Dermis microvascular lymphatic vessel endothelial cell (primary cell): ENCODE measurements at places on chromosomes 5 and 9. TPM values are rescaled to one million over a fixed set of nuclear protein-coding genes. Genes with fewer than 3 reads are reported as not detected.

DBH gene
- not detected in 2 replicates for total RNA-seq

PRR16 gene
- total RNA-seq = not detected in 2 replicates

BSPRY gene
- total RNA-seq = not detected in 2 replicates

ESM1 gene
- total RNA-seq = 69.5 and 73.0 TPM in 2 replicates

SUSD3 gene
- total RNA-seq = not detected in 2 replicates

SLC34A3 gene
- total RNA-seq = not detected in 2 replicates

CCL28 gene
- 1.2 and 2.1 TPM in 2 replicates for total RNA-seq

EIF4E1B gene
- total RNA-seq = under 0.01 TPM in 1 of 2 replicates, not detected in the other

SCGB3A2 gene
- not detected in 2 replicates for total RNA-seq

IPPK gene
- 15.4 and 17.6 TPM in 2 replicates for total RNA-seq

BARX1 gene
- total RNA-seq = not detected in 2 replicates

FREM1 gene
- under 0.01 TPM in 2 replicates for total RNA-seq

ALDH1A1 gene
- total RNA-seq = 738 and 2,886 TPM in 2 replicates

HACD4 gene
- 0.25 and 0.26 TPM in 2 replicates for total RNA-seq

ANKRD33B gene
- 2.1 TPM in 2 replicates for total RNA-seq

ADAMTS12 gene
- total RNA-seq = 1.2 and 5.2 TPM in 2 replicates

SPINK4 gene
- not detected in 2 replicates for total RNA-seq

GGTA1 gene
- 4.9 and 13.4 TPM in 2 replicates for total RNA-seq

PTGS1 gene
- 1.0 and 1.8 TPM in 2 replicates for total RNA-seq

ARID3C gene
- 0.25 TPM in 1 of 2 replicates, not detected in the other for total RNA-seq

FGFR4 gene
- 2.4 and 4.2 TPM in 2 replicates for total RNA-seq

FBP1 gene
- total RNA-seq = 0.51 and 0.64 TPM in 2 replicates

TUSC1 gene
- 7.6 and 11.5 TPM in 2 replicates for total RNA-seq

GABRP gene
- total RNA-seq = 1.1 and 1.2 TPM in 2 replicates

NINJ1 gene
- 26.4 and 53.5 TPM in 2 replicates for total RNA-seq

SEMA5A gene
- under 0.01 and 0.13 TPM in 2 replicates for total RNA-seq

EFNA5 gene
- 101 and 158 TPM in 2 replicates for total RNA-seq

IRX4 gene
- total RNA-seq = not detected in 2 replicates

SOHLH1 gene
- under 0.01 TPM in 1 of 2 replicates, not detected in the other for total RNA-seq

PCAT7 gene
- not detected in 2 replicates for total RNA-seq

EDIL3 gene
- total RNA-seq = under 0.01 TPM in 2 replicates

PCDHA4 gene
- under 0.01 and 0.25 TPM in 2 replicates for total RNA-seq

PDE8B gene
- total RNA-seq = under 0.01 TPM in 1 of 2 replicates, not detected in the other

C5orf52 gene
- total RNA-seq = not detected in 2 replicates

KCNN2 gene
- 1.8 and 3.4 TPM in 2 replicates for total RNA-seq

PCDHGA7 gene
- 0.64 and 1.5 TPM in 2 replicates for total RNA-seq

TMEM252 gene
- total RNA-seq = 0.13 TPM in 1 of 2 replicates, not detected in the other

FOXD4L4 gene
- total RNA-seq = 0.13 TPM in 1 of 2 replicates, not detected in the other

YTHDC2 gene
- 32.4 and 34.5 TPM in 2 replicates for total RNA-seq

NTRK2 gene
- total RNA-seq = under 0.01 TPM in 1 of 2 replicates, not detected in the other

PLAC8L1 gene
- total RNA-seq = not detected in 2 replicates

ARHGEF37 gene
- total RNA-seq = 8.3 and 20.6 TPM in 2 replicates

ADGRD2 gene
- not detected in 2 replicates for total RNA-seq

PCDH12 gene
- 22.9 and 29.7 TPM in 2 replicates for total RNA-seq

PCDHB3 gene
- total RNA-seq = 0.26 and 1.1 TPM in 2 replicates

IFNW1 gene
- not detected in 2 replicates for total RNA-seq
